8988T (cell line): ENCODE measurements at places on chromosomes 5 and 9.

- DNase-seq: no peak
Observed at GRCh38 chr5:32908641-32909040, 197.5 kb downstream of the NPR3 start.

- DNase-seq: no peak
Observed at GRCh38 chr9:127258606-127259471, 5.7 kb upstream of the GARNL3 start.

DNA sequence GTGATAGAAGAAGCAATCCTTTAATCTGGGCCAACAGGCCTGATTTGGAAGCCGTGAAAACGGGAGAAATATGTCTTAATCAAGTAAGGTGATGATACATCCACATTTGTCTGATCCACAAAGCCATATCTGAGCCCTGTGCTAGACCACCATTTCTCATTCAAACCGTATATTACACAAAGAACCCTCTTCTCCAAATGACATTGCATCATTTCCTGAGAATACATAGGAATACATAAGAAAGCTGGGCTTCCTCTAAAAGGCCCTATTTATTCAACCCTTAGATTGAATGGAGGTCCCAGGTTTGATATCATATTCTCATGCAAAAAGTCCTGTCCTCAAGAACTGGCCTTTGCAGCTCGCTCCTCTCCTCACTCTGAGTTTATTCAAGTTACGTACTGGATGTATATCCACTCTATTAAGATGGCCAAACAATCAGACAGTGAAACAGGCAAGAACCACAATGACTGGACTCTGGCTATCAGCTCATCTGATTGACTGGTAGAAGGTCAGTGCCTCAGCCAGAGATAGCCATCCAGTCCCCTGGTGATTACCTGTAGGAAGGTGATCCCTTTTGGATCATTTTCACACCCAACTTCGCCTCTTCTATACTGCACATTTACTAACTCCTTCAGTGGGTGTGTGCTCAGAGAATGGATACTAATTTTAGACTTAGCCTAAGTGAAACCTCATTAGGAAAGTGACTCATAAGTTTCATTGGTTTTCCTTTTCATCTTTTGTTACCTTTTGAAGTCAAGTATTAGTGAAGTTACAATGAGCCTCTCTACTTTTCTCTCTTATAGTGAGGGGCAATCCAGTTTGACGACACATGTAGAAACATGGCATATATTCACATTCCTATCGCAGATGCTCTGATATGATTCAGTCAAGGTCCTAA is 167.6 kb upstream of the WWC1 start:
- DNase-seq: no peak

DNA sequence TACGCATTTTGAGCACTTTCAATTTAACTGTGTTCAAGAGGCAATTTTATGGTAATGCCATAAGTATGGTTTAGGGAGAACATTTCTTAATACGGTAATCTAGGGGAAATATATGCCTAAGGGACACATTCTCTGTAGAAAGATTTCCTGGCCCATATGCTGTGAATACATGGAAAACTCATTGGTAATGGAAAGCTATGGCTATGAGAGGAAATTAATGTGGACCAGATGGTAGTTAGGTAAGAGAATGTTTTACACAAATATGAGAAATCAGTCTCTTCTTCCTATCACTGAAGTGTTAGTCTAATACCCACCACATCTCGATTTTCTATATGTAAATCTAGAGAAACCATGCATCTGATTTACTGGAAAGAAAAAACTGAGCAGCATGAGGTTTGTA is 105.0 kb downstream of the SEMA6A start:
- no peak for DNase-seq

- DNase-seq: no peak
Observed at GRCh38 chr5:25540628-25541027, 895.9 kb upstream of the CDH10 start.

GRCh38 chr5:168311061-168311566 is 19.7 kb downstream of the WWC1 start:
- no peak for DNase-seq

- no peak for DNase-seq
Observed at GRCh38 chr9:71146511-71146910, 25.1 kb upstream of the TRPM3 start.

GRCh38 chr9:136645903-136646754 is 16.6 kb upstream of the EGFL7 start:
- no peak for DNase-seq

GRCh38 chr9:87581513-87581912 is 83.8 kb downstream of the DAPK1 start:
- no peak for DNase-seq

DNA sequence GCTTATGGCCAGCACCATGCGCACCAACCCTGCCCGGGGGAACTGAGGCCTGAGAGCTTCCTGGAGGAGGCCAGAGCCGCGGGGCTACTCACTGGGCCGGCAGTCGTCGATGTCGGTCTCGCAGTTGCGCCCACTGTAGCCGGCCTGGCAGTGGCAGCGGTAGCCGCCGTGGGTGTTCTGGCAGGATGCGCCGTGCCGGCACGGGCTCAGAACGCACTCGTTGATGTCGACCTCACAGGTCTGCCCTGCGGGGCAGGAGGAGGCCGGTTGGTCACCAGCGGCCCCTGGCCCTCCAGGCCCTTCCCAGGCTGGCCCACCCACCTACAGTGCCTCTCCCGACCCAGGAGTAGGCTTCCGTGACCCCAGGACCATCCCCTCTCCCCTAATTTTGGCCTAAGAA is 27.7 kb upstream of the SEC16A start:
- DNase-seq: no peak

GRCh38 chr5:81422671-81423070 is 28.7 kb upstream of the ACOT12 start:
- DNase-seq: no peak

- no peak for DNase-seq
Observed at GRCh38 chr5:57842364-57843058, 359.9 kb upstream of the ACTBL2 start.

DNA sequence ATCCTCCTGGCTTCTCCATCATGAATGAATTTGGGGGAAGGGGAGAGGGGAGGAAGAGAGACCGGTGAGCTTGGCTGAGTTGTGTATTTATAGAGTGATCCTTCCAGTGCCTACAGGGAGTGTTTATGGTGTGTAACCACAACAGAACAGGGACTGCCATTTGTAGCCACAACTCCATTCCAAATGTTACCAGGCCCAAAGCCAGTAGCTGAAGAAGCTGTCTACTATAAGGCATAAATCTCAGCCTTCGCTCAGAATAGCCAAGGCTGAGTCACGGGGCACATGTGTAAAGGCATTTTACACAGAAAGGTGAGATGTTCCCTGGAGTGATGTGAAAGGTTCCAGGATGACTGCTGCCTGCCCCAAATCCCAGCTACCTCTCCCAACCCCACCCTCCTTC is 2.5 kb downstream of the TMEM252 start:
- no peak for DNase-seq

DNA sequence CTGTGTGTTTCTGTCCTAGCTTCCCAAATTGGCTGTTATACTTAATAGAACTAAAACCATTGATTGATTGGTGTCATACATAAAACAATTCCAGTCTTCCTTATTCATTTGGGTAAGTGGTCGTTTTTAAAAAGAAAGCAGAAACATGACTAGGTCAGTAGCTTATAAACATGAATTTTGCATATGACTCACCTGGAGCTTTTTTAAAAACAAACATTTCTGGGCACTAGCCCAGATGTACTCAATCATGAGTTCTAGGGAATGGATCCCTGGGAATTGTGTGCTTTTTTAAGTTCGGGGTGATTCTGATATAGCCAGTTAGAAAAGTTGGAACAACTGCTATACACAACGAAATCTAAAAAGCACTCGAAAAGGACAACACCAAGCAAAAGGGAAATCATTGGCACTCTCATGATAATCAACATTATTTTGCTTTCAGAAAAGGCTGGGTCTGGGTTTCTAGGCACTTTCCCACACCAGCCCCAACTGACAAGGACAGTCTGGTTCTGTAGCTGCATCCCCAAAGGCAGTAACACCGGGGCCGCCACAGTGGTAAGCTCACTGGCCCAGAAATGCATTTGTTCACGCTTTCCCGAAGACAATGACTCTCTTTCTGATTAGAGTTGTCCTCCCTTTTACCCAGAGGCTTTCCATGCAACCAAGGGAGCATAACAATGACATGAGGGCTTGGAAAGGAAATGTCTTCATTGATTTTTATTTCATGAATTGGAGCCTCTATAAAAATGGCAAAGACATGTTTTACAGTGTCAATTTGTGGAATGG is 664.9 kb upstream of the WWC1 start:
- DNase-seq: no peak

- DNase-seq: no peak
Observed at GRCh38 chr5:155313518-155313917, 300.0 kb downstream of the KIF4B start.

- no peak for DNase-seq
Observed at GRCh38 chr9:92962846-92963245, 15.5 kb downstream of the FGD3 start.

GRCh38 chr5:77266291-77266690 is 55.8 kb downstream of the PDE8B start:
- DNase-seq: no peak

- no peak for DNase-seq
Observed at GRCh38 chr5:106401561-106401960, 1269.2 kb downstream of the EFNA5 start.

DNA sequence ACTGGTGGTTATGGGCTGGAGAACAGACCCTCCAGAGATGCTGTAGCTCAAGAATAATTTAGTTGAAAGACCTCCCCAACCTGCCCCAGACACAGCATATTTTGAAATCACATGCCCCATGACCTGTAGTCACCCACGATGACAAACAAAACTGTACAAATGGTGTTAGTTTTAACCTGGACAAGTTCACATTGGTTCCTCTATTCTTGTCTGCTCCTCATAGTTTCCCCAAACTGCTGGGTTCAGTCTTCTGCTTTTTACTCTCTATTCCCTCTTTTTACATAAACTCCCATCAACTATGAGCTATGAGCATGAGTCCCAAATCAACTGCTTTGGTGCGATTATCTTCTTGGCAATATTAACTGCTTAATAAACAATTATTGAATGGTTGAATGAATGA is 365.3 kb upstream of the CLINT1 start:
- DNase-seq: no peak

DNA sequence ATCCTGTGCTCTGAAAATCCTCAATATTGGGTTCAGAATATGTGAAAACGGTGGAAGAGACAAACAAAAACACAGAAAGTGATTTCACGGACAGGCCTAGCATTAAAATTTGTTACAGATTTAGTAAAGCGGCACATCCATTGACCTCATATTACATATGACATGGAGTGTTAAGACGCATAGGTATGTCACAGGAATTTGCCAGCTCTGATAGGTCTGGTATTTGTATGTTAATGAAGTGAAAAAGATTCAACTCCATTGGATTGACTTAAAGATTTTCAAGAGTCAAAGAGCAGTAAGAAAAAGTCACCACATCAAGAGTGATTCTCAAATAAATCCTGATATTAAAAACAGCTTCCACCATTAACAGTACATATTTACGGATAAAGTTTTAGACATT is 396.5 kb upstream of the SEMA6A start:
- DNase-seq: no peak

GRCh38 chr9:93022721-93023520 is 35.6 kb upstream of the SUSD3 start:
- DNase-seq: no peak

DNA sequence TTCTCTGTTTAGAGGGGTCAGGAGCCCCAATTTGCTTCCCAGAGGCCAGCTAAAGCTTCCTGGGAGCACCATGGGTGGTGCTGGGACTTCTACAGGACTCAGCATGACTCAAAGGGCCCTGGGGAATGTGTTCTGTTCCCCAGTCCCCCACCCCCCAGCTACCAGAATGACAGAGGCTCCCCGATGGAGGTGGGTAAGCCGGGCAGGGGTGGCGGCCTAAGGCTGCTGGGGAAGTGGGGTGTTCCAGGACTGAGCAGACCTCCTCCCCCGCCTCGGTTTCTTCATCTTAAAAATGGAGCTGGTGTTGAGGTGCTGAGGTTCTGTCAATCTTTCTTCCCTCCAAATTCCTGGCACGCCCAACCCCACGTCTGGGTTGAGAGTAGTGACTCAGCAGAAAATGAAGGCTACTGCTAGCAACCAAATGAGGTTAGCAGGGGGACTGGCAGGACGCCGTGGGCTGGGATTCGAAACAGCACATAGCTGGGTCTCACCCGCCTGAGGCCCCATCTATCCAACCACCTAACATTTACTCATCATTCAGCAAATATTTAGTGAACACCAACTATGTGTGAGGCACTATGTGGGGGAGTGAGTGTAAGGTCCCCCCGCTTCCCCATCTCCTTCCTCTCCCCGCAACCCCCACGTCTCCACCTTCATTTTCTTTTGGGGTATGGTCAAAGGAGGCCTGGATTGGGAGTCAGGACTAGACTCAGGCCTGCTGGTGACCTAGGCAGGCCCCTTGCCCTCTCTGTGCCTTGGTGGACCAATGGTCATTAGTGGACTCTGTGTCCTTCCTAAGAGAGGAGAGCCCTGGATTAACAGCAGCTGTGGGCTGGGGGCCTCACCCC is 50.2 kb downstream of the C9orf50 start:
- no peak for DNase-seq

DNA sequence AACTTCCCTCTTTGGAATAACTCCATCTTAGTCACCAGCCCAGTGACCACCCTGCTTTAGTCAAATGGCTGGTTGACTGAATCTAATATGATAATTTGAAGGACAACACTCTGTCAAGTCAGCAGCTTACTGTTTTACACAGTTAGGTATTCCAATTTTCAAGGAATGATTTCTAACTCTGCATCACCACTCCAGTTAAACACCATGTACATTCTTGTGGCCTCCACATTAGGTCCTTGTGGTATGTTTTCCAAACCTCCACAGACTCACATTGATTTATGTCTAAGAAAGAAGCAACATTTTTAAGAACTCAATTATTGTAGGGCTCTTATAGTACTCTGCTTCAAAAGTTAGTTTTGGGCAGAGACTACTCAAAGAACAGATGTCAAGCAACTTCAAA is 110.7 kb downstream of the TLE1 start:
- DNase-seq: no peak

GRCh38 chr9:103261951-103262350 is 266.8 kb downstream of the CYLC2 start:
- no peak for DNase-seq

- DNase-seq: no peak
Observed at GRCh38 chr5:35383041-35383440, 152.8 kb upstream of the PRLR start.

GRCh38 chr5:74382123-74382855 is 258.2 kb downstream of the ENC1 start:
- DNase-seq: no peak

DNA sequence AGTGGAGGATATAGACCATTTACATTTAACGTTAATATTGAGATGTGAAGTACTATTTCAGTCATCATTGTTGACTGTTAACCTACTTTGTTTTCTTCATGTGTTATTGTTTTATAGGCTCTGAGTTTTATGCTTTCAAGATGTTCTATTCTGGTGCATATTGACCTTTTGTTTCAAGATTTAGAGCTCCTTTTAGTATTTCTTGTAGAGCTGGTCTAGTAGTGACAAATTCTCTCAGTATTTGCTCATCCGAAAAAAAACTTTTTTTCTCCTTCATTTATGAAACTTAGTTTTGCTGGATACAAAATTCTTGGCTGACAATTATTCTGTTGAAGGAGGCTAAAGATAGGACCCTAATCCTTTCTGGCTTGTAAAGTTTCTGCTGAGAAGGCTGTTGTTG is 91.3 kb downstream of the INVS start:
- DNase-seq: no peak
